ENCODE measurements at places on chromosomes 13 and 19.

DNA sequence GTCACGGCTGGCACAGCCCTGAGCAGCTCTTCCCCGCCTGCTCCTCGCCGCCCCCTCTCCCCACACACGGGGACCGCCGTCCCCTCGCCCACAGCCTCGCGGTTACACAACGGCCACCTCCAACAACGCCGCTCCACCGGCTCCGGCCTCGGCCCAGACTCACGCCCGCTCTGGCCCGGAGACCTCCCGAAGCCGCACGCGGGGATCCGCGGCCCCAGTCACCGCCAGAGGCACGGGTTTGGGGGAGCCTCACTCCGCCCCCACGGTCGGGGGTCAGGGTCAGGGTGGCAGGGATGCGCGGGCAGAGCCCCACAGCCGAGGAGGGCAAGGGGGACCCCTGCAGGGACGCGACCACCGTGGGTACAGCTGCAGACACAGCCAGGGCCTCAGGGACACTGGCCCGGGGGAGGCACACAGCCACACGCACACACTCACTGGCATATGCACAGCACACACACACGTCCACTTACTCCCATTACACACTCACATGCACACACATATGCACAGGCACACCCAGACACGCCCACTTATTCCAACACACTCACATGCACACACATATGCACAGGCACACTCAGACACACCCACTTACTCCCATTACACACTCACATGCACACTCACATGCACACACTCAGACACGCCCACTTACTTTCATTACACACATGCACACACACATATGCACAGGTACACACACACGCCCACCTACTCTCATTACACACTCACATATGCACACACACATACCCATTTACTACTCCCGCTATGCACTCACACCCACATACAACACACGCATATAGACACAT is 1.6 kb downstream of the TTYH1 start:
- DNase-seq = no peak

DNA sequence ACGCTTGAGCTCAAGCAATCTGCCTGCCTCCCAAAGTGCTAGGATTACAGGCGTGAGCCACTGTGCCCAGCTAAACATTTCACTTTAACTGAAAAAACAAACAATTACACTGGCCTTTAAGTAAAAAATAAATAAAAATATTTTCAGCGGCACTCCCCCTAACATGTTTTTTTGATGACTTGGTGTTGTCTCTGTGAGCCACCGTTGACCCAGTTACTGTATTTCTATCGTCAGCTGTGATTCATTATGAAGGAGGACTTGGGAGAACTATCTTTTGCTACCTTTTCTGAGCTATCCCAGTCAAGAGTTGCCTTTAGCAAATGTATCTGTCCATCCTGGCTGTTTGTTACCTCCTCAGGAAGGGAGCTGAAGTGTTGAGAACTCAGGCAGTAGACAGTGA is 18.5 kb upstream of the C19orf33 start:
- no peak for DNase-seq

- DNase-seq = no peak
Measured at GRCh38 chr19:44788971-44789370, 11.3 kb downstream of the CBLC start.

- no peak for DNase-seq
Measured at GRCh38 chr13:73966331-73966730, 167.9 kb downstream of the KLF12 start.
